ENCODE measurements at places on chromosomes 12 and 14.
A peak's percentile ranks its signal among the peaks of the same experiment; 100 is the strongest.

- DNase-seq, result no peak
Measured at GRCh38 chr12:113200021-113200797, 14.7 kb downstream of the RITA1 start.

DNA sequence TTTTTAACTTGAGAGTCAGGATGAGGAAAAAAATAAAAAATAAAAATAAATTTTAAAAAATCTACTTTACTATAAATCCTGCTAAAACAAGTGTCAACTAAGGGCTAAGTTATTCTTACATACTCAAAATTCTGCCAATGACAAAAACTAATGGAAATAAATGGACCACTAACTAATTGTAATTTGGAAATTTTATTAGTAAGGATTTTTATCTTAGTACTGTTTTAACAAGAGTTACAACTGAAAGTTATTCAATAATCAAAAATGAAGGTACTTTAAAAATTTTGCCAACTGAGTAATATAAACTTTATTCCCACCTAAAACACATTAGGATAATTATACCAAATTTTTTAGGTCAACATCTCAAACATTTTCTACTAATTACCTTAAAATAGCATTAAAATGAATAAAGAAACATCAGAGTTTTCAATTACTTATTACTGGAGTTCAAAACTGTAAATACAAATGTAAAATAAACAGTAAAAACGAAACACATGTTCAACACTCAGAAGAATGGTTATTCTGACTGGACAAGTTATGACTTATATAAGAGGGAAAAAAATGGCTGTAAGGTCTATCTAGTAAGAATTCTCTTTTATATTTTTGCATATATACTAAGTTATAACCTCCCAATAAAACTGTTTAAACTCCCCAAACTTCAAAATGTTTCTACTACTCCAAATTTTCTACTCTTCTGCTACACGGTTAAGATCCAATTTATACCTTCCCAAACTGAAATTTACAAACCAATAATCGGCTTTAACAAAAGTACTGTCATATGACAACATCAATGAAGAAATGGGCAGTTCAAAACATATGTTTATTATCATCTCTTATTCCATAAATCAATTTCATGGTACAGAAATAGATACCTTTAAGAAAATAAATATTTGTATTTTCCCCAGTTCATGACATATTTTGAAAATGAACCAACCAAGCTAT lies 2.7 kb downstream of the HECTD1 start:
- DNase-seq, result no peak

DNA sequence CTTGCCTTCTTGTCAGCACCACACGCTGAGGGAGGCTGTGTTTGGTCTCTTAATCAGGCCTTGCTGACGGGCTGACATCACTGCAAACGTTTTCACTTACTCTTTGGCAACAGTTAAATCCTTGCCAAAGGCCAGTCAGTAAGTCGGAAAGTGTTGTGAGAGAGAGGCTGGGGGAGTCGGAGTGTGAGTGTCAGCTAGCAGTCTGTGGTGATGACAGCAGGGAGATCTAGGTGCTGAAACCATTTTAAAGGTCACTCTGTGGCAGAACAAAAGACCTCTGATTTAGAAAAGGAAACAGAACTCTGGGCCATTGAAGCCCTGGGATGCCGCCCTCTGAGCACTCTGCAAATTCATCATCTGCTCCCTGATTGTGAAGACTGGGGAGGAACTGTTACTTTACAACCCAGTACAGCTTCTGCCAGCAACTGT lies 143.5 kb downstream of the PAX9 start:
- no peak for DNase-seq

- DNase-seq, result no peak
Measured at GRCh38 chr14:64196814-64197411, 97.3 kb downstream of the ESR2 start.

- DNase-seq, result peak; percentile 45
Measured at GRCh38 chr14:20469890-20470602, 840 bp downstream of the PNP start.

DNA sequence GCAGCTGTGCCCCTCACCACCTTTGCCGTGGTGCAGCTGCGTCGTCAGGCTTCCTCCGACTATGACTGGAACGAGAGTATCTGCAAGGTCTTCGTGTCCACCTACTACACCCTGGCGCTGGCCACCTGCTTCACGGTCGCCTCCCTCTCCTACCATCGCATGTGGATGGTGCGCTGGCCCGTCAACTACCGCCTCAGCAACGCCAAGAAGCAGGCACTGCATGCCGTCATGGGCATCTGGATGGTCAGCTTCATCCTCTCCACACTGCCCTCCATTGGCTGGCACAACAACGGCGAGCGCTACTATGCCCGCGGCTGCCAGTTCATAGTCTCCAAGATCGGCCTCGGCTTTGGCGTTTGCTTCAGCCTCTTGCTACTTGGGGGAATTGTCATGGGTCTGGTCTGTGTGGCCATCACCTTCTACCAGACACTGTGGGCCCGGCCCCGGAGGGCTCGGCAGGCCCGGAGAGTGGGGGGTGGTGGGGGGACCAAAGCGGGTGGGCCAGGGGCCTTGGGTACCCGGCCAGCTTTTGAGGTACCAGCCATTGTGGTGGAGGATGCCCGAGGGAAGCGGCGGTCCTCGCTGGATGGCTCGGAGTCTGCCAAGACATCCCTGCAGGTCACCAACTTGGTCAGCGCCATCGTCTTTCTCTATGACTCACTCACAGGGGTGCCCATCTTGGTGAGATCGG lies 2.6 kb downstream of the GPR162 start:
- no peak for DNase-seq

DNA sequence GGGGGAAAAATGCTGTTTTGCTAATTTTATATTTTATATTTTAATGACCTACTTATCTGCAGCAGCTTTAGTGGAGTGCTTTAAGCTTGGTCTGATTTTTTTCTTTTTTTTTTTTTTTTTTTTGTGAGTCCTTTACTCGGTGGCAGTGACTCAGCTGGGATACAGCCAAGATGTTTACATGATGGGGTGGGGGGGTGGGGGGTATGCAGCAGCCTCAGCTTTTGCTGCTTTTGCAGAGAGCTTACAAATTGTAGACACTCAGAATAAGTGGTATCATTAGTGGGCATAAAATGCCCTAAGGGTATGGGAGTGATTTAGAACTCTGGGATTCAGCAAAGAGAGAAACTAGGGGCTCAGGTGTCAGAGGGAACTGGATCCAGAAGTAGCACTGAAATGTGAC lies 38.2 kb upstream of the ARHGAP5 start:
- no peak for DNase-seq

DNA sequence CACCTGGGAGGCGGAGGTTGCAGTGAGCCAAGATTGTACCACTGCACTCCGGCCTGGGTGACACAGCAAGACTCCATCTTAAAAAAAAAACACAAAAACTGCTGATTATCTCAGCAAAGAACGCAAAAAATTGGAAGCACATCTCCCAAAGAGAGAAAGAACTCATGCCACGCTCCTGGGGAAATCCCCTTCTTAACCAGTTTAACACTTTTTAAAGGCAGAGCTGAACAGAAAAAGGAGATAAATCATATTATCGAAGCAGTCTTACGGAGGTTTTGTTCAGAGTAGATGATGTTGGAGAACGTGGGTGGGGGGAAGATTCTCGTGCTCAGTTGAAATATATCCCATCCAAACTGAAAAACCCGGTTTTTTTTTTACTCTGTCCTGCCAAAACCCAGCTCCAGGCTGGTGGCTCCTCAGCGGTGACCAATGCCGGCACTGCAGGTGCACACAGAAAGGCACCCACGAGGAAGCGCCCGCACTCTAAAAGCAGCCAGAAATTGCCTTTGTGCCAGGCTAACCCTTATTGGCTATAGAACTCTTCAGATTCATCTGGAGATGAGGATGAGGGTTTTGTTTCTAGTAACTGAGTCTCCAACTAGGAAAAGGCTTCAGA lies 100.2 kb upstream of the PARP11 start:
- no peak for DNase-seq

DNA sequence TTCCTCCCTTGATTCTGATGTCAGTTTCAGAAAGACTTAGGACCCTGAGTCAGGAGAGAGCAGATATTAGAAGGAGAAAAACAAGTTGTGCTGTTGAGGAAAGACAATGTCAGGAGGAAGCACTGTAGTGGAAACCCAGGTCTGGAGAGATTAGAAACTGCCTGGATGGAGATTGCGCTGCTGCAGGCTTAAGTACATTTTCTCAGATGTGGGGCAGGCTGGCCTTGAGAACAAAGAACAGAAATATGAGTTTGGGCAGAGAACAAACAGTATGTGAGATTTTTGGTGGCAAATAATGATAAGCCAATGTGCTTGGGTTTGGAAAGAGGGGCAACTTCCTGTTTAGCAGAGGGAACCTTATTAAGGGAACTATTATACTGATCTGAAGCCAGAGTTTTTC lies 74.3 kb upstream of the PRMT8 start:
- DNase-seq, result no peak

DNA sequence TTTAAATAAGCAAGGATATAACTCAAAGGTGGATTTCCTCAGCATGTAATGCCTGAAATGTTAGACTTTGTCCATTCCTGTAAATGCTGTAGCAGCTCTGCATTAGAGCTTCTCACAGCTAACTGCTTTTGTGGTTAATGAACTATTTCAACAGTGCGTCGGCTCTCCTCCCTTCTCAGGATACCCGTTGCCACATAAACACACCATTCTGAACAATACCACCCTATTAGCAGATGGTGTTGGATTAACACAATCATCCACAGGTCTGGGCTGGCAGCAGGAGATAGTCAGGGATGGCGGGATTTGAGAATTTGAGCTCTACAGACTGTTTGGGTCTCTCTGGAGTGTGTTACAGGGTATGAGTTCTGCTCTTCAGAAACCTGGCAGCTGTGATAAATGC lies 33.5 kb upstream of the C12orf42 start:
- no peak for DNase-seq

- no peak for DNase-seq
Measured at GRCh38 chr12:6193853-6194815, 6.1 kb upstream of the CD9 start.

DNA sequence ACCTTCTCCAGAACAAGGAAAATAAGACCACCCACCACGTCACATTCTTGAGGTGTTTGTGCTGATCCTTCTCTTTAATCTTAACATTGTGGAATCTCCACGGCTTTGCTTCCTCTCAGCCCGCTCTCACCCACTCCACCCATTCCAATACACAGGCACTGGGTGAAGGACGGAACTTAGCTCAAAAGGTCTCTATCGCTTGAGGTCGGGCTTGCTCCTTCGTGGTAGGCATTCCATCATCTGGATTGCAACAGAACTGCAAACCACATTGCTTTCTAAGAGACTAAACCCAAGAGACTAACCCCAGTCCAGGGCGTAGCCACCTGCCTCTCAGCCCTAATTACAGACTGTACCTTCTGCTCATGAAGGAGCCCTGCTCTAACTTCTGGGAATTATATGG lies 24.0 kb upstream of the MDM2 start:
- no peak for DNase-seq

DNA sequence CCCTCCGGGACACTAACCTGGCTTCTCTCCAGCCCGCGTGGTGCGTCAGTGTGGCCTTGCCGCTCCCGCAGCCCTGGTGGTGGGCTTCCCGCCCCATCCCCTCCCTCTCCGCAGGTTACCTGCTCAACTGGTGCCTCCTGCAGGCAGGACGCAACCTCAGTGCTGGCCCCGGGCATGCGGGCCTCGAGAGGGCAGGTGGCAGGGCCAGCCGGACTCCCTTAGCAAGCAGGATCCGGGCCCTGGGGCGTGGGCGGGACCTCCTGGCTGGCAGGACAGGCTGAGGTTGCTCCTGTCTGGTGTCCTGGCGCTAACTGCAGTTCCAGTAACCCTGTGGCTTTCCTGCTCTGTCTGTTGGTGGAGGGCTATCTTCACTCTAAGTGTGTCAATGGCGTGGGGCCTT lies 8.6 kb upstream of the ADSS1 start:
- no peak for DNase-seq

DNA sequence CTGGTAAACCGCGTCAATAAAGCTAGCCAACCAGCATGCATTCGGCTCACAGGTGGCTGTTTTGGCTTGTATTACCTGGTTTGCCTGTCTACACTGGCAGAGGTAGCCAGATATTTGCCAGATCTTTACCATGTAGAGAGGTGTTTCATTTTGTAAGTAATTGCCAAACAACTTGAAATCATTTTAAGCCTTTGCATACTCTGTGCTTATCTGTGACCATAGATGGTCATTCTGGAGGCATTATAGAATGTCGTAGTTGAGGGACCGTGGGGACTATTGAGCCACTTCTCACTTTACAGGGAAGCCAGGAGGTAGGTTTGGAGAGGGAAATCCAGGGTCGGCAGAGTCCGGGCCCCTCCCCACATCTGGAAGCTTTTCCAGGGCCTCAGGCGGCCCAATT lies 5.9 kb downstream of the ADGRD1 start:
- DNase-seq, result no peak

DNA sequence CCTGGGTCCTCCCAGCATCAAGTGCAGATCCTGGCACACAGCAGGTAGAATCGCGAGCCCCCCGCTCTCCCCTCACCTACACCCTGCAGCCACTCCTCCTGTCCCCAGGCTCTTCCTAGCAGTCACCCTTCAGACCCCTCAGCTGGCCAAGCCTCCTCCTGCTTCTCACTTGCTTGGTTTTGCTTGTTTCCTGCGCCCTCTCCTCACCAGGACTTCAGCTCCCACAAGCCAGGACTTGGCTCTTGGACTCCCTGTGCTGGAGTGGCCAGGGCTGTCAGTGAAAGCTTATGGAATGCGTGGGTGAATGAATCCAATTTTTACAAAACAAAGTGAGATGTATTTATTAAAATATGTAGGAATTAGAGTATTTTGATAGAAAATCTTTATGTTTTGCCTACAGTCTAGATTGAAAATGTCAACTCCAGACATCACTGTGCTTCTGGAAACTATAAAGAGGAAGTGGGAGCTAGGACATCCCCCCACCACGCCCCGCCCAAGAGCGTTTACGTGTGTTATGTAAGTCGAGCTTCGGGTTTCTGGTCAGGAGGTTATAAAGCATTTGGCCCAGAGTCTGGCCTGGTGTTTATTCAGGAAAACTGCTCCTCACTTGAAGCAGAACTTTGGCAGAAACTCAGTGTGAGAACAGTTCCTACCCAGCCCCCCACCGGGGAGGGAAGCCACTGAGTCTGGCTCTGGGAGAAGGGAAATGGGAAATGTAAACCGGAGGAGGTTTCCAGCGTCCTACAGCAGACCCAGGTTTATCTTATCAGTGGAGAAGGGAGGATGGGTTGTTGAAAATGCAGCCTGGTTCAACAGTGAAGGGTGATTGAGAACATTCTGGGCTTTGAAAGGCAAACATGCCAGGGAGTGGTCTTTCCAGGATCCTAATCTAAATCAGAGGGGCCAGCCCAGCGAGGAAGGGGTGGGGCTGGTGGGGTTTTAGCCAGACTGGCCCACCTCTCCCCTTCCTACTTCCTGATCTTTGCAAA lies 8.8 kb downstream of the ALDH2 start:
- no peak for DNase-seq

GRCh38 chr12:1314523-1314922 lies 279.9 kb downstream of the FBXL14 start:
- DNase-seq, result no peak

Data from thoracic aorta (tissue), 2 donors.